ENCODE measurements at places on chromosomes 11 and 22.

GRCh38 chr11:134460881-134461280, 48.8 kb upstream of the B3GAT1 start:
- DNase-seq = no peak

DNA sequence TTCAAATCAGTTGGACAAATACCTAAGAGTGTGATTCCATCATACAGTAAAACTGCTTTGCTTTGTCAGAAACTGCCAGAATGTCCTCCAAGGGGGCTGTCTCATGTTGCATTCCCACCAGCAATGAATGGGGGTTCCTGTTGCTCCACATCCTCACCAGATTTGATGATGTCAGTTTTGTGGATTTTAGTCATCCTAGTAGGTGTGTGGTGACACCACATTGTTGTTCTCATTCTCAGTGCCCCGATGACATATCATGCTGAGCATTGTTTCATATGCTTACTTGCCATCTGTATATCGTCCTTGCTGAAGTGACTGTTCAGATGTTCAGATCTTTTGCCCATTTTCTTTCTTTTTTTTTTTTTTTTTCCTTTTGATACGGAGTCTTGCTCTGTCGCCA, 37.0 kb downstream of the CDPF1 start:
- no peak for DNase-seq

GRCh38 chr11:15557457-15558230, 442.9 kb downstream of the INSC start:
- DNase-seq = no peak

DNA sequence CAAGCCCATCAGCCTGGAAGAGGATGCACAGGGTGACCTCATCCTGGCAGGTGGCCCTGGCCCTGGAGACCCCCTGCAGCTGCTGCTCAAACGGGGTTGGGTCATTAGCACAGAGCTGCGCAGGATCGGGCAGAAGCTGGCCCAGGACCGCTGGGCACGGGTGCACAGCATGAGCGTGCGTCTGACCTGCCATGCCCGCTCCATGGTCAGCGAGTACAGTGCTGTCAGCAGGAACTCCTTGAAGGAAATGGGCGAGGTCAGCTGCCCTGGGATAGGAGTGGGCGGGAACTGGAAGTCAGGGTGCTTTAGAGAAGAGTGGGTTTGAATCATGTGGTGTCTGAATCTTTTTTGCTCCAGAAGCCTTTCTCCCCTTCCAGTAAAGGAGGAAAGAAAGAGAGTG, 61.1 kb downstream of the INSC start:
- no peak for DNase-seq

DNA sequence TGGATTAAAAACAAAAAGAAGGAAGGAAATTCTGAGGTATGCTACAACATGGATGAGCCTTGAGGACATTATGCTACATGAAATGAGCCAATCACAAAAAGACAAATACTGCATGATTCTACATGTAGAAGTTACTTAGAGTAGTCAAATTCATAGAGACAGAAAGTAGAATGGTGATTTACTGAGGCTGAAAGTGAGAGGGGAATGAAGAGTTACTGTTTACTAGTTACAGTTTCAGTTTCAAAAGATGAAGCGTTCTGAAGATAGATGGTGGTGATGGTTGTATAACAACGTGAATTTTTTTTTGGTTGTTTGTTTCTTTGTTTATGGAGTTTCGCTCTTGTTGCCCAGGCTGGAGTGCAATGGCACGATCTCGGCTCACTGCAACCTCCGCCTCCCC, 9.5 kb downstream of the OR5P2 start:
- DNase-seq = no peak

- DNase-seq = no peak
Measured at GRCh38 chr11:2209900-2210321, 38.3 kb upstream of the TH start.

- peak; percentile 30 for DNase-seq
Measured at GRCh38 chr22:24155627-24156140, 25.6 kb upstream of the SUSD2 start.

DNA sequence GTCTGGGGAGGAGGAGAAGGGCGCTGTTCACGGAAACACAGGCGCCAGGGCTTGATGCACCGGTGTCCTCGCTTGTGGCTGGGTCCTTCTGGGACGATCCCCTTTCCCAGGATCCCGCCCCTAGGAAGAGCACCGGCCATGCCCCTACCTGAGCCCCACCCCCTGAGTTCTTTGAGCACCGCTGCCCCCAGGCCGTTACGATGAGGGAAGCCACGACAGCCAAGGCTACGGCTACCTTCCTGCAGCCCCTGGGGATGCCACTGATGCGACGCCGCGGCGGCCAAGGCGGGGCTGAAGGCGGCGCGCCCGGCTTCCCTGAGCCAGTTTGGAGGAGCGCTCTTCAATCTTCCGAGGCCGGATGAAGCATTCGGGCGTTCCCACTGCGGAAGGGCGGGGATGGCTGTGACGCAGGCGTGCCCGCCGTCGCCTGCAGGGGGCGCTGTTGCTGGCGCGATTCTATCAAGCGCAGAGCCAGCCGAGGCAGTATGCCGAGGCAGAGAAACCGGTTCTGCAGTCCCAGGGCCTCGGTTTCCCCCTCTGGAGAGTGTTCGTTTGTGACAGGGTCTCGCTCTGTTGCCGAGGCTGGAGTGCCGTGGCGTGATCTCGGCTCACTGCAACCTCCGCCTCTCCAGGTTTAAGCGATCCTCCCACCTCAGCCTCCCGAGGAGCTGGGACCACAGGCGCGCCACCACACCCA, 9.7 kb upstream of the NEFH start:
- DNase-seq = peak; percentile 36

GRCh38 chr11:8018484-8019313, 31.6 kb downstream of the EIF3F start:
- peak; percentile 52 for DNase-seq

DNA sequence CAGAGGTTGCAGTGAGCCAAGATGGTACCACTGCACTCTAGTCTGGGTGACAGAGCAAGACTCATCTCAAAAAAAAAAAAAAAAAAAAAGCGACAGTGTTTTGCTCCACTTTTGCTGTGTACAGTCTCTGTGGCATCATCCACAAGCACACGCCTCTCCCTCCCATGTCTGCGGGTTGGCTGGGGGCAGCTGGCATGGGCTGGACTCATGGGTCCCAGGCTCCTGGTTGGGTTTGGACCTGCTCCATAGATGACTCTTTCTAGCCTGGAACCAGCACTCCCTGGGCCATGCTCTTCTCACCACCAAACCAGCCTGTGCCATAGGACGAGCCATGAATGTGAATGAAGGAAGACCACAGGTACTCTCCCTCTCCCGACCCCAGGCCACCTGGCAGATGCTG, 7.9 kb upstream of the WNT11 start:
- no peak for DNase-seq

GRCh38 chr11:121429556-121429955, 22.6 kb upstream of the SORL1 start:
- DNase-seq = no peak

- DNase-seq = no peak
Measured at GRCh38 chr11:58530236-58530635, 22.3 kb upstream of the OR5B21 start.

DNA sequence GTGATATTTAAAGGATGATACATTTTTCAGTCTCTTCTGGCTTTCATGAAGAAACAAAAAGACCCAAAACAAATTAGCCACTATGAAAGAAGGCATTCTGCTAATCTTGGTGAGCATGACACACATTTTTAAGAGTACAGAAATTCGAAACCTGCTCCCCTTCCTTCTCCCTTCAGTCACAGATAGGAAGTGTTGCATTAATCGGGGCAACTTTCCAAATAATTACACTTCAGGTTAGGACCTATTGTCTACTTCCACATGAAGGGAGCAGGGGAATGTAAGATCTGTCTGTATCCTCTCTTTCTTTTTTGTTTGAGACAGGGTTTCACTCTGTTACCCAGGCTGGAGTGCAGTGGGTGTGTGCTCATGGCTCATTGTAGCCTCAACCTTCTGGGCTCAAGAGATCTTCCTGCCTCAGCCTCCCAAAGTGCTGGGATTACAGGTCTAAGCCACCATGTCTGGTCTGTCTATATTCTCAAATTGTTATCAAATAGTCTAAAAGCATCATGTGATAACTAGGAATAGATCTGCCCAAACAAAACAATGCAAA, 45.8 kb downstream of the NCAM1 start:
- DNase-seq = no peak

DNA sequence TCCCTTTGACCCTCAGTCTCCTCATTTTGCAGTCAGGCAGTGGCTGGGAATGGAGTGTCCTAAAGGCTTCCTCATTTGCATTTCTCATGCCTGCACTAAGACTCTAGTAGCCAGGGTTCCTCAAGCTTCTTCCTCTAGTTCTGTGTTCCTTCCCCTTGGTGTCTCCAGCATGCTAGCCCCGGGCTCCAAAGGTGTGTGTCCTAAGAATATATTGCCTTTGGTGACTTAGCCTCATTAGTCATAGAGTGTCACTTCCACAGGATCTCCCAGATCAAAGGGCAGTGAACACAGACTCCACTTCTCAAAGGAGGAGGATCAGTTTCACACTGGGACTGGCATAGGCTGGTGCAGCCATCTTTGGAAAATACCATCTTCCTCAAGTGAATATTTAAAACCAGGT, 21.4 kb upstream of the ACER3 start:
- DNase-seq = no peak

DNA sequence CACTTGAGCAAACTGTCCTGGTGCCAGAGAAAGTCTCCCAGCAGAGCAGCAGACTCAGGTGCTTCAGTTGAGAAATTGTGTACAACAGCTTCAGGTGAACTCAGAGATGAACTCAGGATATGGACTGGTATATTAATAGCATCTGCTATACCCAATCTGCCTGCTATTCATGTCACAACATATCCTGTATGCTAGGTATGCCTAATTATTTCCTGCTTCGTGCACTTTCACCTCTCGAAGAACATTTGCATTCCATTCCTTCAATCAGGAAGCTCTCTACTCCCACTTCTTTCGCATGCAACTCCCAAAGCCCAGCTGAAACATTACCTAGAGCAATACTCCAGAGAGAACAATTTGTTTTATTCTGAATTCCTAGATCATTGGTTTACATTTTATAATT, 207.7 kb downstream of the KCNA4 start:
- no peak for DNase-seq

GRCh38 chr22:28894807-28895206, 11.4 kb downstream of the ZNRF3 start:
- DNase-seq = no peak

DNA sequence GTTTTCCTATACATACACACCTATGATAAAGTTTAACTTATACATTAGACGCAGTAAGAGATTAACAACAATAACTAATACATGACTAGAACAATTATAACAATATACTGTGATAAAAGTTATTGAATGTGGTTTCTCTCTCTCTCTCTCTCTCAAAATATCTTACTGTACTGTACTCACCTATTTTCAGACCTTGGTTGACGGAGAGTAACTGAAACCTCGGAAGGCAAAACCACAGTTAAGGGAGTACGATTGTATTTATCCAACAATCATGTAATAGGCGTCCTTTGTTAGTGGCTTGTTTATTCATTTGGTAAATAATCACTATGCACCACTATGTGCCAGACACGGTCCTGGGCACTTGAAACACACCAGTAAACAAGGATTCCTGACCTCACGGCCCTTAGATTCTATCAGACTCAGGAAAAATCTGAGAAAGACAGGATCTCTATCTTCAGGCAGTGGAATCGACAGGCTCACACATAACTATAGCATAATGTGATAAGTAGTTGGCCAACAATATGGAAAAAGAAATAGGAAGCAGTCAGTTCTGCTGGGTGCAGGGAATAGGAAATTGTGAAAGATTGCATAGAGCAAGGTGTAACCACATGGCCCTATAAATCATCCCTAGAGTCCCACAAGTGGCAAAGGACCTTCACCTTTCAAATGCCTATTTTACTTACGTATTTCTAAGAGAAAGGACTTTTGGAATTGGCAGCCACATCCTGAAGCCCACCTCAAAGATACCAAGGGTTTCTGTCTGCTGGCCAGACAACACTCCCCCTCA, 12.0 kb downstream of the ETS1 start:
- no peak for DNase-seq

DNA sequence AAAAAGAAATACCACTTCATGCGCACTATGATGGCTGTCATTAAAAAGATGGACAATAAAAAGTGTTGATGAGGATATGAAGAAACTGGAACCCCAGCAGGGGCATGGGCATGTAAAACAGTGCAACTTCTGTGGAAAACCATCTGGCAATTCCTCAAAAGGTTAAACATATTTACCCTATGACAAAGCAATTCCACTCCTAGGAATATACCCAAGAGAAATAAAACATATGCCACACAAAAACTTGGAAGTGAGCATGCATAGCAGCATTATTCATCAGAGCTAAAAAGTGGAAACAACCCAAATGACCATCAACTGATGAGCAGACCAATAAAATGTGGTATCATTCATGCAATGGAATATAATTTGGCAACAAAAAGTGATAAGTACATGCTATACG, 50.1 kb downstream of the LRRC32 start:
- no peak for DNase-seq

GRCh38 chr11:47599902-47600301, 5.7 kb upstream of the C1QTNF4 start:
- DNase-seq = no peak

GRCh38 chr11:116053548-116053919, 549.3 kb upstream of the CADM1 start:
- DNase-seq = no peak

DNA sequence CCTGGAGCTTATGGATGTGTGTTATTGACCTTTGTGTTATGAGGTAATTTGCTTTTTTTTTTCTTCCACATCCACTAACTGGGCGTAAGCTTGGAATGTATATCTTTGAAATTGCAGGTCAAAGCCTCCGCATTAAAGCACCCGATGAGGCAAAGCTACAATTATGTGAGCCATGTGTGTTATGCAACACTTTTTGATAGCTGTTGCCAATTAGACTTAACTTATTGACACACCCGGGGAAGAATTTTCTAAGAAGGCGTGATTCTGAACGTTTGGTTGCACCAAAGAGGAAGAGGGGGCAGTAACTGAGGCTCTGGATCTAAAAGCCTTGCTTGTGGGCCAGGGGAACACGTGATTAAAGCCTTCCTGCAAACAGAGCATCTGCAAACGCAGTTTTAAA, 610 bp upstream of the TEX12 start:
- DNase-seq = no peak

DNA sequence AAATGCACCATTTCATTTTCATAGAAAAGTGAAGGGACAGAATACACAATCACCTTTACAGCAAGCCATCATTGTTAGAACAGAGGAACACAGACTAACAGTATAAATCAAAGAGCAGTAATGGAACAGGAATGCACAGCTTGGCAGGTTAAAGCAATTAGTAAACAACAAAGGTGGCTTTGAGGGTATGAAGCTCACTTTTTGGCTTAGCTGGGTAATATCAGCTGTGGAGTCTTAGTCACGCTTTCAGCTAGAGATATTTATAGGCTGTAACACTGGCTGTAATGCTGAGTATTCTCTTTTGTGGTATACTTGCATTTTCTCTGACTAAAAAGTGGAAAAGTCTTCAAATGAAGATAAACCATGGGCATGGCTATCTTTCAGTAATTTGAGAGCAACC, 1780.5 kb downstream of the LRRC4C start:
- no peak for DNase-seq
